NCI-H446 (cell line): ENCODE measurements at places on chromosomes 3 and 15.
A peak's percentile ranks its signal among the peaks of the same experiment; 100 is the strongest.

DNA sequence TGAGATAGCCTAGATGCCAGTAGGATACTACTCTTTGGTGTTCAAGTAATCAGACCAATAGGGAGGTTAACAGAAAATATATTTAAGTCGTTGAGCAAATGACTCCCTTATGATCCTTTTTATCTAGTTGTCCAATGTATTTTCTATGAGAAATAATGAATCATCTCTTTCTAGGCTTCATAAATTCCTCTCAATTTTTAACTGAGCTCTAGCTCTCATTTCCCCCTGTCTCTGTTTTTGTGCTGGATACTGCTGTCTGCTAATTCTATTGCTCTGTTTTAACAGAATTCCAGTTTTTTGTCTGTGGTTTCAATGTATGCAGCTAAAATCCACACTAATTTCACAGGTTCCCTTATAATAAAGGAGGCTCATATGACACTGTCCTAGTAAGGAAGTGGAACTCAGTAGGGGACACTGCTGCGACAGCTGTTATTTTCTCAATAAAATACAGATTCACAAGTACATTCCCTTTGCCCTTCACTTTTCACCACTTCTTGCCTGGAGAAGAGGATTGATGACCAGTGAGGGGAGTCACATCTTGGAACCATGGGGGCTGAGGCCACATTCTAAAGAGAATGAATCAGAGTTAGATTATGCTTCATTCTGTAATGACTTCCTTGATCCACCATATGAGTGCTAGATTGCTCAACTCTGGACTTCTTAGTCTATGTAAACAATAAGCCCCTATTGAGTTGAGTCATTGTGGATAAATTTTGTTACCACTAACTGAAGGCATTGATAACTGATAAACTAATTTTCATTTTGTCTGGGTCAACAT is 558.7 kb upstream of the KCNMB2 start:
- DNase-seq = no peak

- no peak for DNase-seq
Measured at GRCh38 chr3:193711523-193711963, 118.5 kb downstream of the OPA1 start.

- no peak for DNase-seq
Measured at GRCh38 chr3:99023590-99024192, 122.2 kb upstream of the DCBLD2 start.

DNA sequence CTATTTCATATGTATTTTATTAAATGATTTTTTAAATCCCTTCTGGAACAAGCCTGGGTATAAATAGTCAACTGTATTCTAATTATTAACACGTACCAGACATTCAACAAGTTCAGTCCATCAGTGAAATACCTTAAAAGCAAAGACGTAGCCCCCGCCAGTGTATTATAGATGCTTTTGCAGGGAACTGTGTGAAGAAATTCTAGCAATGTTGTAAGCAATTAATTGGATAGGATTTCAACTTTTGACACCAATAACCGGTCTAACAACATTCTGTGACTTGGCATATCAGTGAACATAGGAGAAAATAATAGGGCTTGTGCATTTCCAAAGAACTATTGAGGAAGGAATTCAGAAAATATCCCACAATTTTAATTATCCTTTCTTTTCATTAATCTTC is 67.2 kb upstream of the TGFBR2 start:
- DNase-seq = no peak

DNA sequence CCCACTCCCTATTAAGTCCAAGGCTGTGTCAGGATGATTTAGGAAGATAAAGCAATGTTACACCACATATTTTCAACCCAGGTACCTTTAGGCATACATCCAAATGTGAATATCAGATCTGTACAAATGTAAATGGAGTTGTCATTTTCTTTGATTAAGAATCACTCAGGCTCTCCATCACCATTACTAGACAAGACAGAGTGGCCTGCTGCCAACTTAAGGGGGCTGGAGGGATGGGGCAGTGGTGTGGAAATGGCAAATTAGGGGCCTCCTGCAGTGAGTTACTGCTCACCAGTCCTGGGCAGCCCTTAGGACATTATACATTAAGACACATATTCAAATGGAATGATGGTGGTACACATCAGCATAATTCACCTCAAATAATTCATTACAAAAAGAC is 211.0 kb downstream of the TNIK start:
- DNase-seq = peak; percentile 51

GRCh38 chr3:15523660-15524417 is 2.3 kb upstream of the COLQ start:
- DNase-seq = no peak

DNA sequence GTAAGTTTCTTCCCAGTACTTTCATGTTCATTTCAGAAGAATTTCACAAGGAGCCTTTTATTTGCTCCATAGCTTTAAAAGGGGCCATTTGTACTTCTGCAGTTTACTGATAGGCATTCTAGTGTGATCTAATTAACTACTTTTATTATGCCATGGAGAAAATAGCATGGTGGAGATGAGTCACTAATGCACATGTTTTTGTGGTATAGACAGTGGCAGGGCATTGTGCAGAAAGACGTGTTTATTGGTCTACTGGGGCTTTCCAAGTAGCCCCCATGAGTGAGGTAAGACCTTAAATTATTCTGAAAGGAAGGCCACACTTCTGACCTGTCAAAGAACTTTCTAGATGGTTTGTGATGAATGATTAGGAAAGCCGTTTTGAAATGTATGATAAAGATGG is 810.0 kb upstream of the NR2F2 start:
- DNase-seq = no peak

DNA sequence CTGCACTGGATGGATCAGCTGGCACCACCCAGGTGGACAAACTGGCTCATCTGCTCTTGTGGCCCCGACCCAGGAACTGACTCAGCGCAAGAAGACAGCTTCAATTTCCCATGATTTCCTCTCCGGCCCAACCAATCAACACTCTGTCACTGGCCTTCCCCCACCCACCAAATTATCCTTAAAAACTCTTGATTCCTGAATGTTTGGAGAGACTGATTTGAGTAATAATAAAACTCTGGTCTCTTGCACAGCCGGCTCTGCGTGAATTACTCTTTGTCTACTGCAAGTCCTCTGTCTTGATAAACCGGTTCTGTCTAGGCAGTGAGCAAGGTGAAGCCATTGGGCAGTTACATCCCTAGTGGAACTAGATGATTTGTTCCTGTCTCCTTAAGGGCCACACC is 16.1 kb downstream of the BDH1 start:
- DNase-seq = no peak

DNA sequence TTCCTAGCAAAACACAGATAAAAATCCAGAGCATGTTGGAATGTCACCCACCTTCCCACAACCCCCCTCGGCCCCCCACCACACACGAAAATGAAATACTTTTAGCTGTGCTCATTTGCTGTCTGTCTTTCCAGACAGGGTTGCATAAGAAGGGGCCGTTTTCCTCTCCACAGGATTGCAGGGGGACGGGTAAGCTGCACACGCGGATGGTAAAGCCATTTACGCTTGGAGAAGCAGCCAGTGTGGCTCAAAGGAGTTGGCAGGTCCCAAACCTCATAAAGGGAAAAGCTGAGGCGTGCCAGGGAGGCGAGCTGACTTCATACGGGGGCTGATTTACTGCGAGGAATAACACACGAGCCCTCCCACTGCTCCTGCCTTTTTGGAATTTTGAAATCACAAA is 47.4 kb upstream of the ITGA11 start:
- no peak for DNase-seq

DNA sequence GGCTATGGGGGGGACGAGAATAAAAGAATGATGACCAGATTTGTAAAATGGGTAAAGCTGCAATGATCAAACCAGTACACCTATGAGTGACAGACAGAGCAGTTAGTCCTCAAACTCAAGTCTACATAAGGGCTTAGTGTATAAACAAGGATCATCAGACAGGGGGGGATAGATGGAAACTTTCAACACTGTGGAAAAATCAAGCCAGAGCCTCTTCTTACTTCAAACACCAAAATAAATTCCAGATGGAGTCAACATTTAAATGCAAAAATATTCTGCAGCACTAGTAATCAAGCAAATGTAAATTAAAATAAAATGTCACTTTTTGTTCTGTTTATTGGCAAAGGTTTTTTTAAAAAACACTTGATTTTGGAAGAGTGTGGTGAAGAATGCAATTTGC is 205.9 kb upstream of the RGMA start:
- DNase-seq = no peak

DNA sequence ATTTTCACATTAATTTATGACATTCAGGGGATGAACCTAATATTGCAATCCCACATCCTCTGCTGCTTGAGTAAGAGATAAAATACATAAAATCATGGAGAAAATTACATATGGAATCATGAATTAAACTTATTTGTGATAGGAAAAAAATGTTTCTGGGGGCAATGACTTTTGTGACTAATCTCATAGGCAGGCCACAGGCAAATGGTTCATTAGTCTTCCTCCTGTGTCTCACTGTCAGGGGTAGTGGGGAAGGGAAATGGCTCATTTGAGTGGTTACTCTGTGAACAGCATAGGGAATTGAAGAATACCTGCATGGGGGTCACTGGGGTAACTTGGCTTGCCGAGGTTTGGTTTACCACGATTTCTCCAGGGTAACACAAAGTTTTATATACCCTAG is 72.0 kb downstream of the TFG start:
- DNase-seq = no peak

DNA sequence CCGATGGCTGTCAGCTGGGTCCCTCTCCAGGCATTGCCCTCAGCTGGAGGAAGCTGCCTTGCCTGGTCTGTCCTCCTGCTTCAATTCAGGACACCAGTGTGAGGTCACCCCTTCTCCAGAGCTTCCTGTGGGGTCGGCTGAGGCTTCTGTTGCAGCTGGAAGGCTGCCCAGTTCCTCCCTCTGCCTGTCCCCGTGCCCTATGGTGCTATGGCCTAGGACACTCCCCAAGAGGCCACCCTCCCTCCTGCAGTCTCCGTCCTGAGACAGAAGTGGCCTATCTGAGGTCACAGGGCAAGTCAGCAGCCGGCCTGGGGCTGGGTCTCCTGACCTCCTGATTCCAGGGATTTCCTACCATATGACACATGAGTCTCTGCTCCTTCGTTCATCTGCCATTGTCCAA is 57.9 kb downstream of the RASGRF1 start:
- DNase-seq = no peak

DNA sequence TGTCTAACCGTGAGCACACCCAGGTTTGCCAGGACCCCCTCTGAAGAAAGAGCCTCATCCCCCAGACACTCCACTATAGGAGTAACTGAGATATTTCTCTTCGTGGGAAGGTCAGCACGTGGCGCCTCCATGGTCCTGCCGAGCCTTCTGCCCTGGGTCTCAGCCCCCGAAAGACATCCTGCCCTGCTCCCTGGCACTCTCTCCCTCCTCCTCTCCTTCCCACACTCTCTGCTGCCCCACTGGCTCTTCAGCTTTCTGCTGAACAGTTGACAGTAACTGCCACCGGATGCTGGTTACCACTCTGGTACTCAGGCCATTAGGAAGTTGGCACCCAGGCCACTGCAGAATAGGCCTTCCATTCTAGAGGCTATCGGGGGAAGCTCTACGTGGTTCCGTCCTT is 185.2 kb downstream of the UACA start:
- DNase-seq = no peak

DNA sequence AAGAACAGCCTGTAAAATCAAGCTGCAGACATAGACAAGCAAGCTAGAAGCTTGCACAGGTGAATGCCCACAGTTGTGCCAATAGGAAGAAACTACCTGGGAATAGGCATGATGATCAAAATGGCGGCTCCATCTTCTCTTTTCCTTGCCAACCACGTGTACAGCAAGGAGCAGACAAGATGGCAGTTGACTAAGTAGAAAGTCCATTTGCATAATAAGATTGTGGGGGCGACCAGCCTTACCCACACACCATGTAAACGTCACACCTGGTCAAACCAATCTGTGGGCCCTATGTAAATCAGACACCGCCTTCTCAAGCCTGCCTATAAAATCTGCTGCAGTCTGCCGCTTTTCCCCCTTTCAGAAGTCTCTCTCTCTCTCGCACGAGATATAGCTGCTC is 25.1 kb upstream of the ANKRD34C start:
- peak; percentile 25 for DNase-seq

- peak; percentile 14 for DNase-seq
Measured at GRCh38 chr15:40957581-40958051, 4.3 kb downstream of the CHAC1 start.

DNA sequence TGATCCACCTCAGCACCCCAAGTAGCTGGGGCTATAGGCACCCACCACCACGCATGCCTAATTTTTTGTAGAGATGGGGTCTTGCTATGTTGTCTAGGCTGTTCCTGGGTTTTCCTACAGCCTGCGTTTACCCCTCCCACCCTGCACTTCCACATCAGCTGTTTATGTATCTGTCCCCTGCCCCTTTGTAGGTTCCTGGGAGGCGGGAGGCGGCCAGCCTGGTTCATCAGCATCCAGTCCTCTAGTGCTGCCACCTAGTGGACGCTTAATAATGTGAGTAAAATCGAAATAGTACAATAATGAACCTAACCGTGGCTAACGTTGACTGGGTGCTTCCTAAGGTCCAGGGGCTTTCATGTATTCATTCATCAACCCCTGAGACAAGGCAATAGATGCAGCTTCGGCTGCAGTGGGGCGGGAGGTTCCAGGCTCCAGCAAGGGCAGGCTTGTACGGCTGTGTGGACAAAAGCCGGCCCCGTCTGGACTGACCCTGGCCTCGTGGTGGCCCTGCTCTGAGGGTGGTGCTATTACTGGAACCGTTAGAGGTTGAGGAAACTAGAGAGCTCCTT is 1.2 kb upstream of the LCTL start:
- peak; percentile 82 for DNase-seq

GRCh38 chr3:157058392-157059071 is 101.4 kb downstream of the CCNL1 start:
- DNase-seq = no peak
